ENCODE measurements at places on chromosomes 2 and 18. TPM values are rescaled to one million over a fixed set of nuclear protein-coding genes. Genes with fewer than 3 reads are reported as not detected.

The VIT gene
- total RNA-seq = not detected

The TXNDC2 gene
- total RNA-seq = not detected

The SLC4A3 gene
- total RNA-seq = 19.7 TPM

The MAPK4 gene
- 16.3 TPM for total RNA-seq

The LOXL3 gene
- total RNA-seq = 23.4 TPM

The ZNF892 gene
- total RNA-seq = 18.0 TPM

The DPP10 gene
- 44.6 TPM for total RNA-seq

The HOXD13 gene
- not detected for total RNA-seq

The DYTN gene
- not detected for total RNA-seq

The CSRNP3 gene
- 10.7 TPM for total RNA-seq

The ALPG gene
- not detected for total RNA-seq

The UGT1A8 gene
- not detected for total RNA-seq

The PROM2 gene
- total RNA-seq = 14.2 TPM

The NEMP2 gene
- 10.2 TPM for total RNA-seq

The MOGAT1 gene
- 0.74 TPM for total RNA-seq

The COL3A1 gene
- total RNA-seq = 30.4 TPM

DNA sequence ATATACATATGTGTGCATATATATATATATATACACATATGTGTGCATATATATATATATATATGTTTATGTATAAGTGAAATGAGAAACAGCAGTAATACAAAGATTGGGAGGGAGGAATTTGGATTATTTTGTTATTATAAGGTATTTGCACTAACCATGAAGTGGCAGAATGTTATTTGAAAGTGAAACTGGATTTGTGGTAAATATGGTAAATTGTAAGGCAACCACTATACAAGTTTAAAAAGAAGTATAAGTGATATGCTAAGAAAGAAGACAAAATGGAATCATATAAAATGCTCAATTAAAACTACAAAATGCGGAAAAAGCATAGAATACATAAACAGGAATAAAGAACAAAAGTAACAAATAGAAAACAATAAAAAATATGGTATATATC is 37.5 kb downstream of the FBXO15 start:
- DNase-seq = no peak

DNA sequence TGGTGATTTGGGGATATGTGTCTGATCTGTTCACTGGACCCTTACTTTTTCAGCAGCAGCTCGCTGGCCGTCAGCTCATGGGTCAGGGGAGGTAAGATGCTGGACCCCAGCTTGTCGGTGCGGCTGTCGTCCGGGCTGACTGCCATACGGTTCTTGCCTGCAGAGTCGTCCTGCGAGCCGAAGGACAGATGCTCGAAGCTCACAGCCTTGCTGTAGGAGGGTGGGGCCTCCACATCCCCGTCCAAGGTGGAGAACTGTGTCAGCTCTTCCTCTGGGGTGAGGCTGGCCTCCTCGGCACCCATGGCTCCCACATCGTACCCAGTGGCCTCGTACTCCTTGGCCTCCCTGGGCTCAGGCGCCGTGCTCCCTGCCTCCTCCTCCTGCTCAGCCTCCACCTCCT is 179.5 kb downstream of the NAPG start:
- no peak for DNase-seq

- DNase-seq = no peak
These were observed 23.1 kb downstream of the PRPF40A start for GRCh38 chr2:152694161-152694661.

DNA sequence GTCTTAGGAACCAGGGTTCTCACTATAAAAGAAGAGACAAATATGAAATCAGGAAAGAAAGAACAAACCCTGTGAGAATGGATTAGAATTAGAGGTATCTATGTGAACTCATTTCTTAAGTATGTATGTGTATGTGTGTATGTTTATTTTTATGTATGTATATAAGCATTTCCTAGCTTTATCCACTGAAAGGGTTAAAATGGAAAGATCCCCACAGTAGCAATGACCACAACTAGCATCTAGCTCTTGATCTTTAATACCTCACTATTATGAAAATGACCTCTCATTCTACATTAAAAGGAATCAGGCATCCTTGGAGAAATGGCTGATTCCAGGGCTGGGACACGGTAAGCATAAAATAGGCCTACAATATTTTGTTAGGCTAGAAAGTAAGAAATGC is 31.6 kb downstream of the RTN4 start:
- no peak for DNase-seq

- peak; percentile 53 for DNase-seq
These were observed at the start of gene ERFE for GRCh38 chr2:238158509-238159070. Gene ERFE, plus strand, starts transcription at chr2:238158970. Its CDS starts 38 bp downstream, at chr2:238159008.

DNA sequence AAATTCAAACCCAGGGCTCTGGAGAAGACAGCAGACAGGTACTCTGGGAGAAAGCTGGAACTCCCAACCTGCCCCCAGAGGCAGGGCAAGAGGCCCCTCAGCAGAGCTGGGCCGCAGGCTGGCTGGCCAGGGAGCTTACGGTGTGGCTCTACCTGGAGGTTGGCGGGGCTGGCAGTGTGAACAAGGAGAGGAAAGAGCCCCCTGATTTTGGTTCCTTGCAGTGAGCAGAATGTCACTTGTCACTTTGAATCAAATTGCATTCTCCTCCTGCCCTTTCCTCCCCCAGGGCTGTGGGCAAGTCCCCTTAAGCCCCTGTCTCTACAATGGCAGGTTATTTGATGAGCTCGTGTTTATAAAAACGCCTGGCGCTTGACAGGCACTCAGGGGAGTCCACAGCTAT is 32.6 kb downstream of the MYO7B start:
- no peak for DNase-seq

DNA sequence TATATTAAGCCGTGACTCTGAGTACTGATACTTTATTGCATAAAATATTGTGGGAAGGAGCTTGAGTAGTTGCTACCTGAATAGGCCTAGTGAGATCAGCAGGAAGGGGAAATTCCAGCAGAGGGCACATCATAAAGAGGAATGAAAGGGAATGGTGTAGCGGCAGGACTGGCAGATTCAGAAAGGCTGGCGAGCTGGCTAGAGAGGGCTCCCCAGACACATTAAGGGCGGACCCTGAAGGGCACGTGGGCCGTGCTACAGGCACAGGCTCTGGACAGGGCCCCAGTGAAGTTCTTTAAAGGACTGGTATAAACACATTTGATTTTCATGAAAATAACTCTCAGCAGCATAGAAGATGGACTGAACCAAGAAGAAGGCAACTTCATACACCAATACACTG is 43.0 kb downstream of the PTPN2 start:
- no peak for DNase-seq

GRCh38 chr2:217154923-217155322 is 295.1 kb upstream of the TNP1 start:
- DNase-seq = no peak

DNA sequence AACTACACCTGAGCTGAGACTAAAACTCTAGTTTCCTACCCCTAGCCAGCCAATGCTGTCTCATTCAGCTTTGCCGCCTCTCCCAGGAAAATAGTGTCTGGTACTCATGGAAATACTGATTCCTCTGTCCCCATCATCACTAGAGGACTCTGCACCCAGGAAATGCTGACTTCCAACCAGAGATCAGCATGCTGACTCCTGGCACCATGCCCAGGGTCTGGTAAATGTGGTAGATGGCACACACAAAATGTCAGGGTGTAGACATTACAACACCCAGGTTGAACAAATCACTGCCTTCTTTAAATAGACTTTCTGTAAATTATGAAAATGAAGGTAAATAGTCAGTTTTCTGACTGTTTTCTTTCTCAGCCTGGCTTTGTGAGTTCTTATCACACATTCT is 307.3 kb upstream of the CHAC2 start:
- no peak for DNase-seq

- DNase-seq = no peak
These were observed 26.2 kb upstream of the CYP27A1 start for GRCh38 chr2:218755567-218756404.

- DNase-seq = no peak
These were observed at the start of gene TRPM8 for GRCh38 chr2:233917116-233917515. Gene TRPM8, plus strand, starts transcription at chr2:233917373. Its CDS starts 9,165 bp downstream, at chr2:233926538.

- DNase-seq = no peak
These were observed 57.1 kb upstream of the PAX3 start for GRCh38 chr2:222355860-222356259.

- DNase-seq = no peak
These were observed 257.3 kb downstream of the ATAD2B start for GRCh38 chr2:23669413-23670244.

DNA sequence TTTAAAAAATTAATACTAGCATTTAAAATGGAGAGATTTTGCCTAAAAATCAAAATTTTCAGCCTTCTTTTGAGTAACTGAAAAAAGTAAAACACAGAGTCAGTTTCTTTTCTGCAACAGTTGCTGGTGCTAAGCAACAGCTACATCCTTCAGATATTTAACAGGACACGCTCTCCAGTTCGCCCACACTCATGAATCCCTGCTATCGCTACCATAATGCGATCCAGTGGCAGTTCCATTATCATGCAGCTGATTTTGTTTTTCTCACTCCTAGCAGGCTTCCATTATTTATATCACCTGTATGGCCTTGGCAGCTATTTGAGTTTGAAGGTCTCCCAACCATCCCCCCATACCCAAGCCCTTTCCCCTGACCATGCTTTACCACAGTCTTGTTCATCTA is 93.1 kb upstream of the NCKAP5 start:
- DNase-seq = no peak

GRCh38 chr2:25250331-25251070 is 82.1 kb upstream of the POMC start:
- DNase-seq = no peak

GRCh38 chr18:39795350-39795749 is 2159.7 kb upstream of the PIK3C3 start:
- DNase-seq = no peak

DNA sequence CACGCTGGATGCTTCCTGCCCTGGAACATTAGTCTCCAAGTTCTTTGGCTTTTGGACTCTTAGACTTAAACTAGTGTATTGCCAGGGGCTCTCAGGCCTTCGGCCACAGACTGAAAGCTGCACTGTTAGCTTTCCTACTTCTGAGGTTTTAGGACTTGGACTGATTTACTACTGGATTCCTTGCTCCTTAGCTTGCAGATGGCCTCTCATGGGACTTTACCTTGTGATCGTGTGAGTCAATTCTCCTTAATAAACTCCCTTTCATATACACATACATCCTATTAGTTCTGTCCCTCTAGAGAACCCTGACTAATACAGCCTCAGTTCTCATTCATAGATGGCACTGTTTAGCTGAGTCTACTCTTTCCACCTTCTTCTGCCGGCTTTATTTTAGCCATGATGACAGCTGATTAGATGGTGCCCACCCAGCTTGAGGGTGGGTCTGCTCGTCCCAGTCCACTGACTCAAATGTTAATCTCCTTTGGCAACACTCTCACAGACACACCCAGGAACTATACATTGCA is 389.1 kb downstream of the NYAP2 start:
- DNase-seq = no peak

DNA sequence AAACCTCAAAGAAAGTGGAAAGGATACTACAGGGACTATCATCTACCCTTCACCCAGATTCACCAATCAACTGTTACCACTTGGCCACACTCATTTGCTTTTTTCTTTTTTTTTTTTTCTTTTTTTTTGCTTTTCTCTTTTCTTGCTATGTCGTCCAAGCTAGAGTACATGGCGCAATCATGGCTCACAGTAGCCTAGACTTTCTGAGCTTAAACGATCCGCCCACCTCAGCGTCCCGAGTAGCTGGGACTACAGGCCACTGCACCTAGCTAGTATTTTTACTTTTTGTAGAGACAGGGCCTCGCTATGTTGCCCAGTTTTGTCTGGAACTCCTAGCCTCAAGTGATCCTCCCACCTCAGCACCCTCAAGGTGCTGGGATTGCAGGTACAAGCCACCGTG is 24.0 kb downstream of the BIN1 start:
- DNase-seq = no peak

GRCh38 chr2:239467281-239467955 is 66.6 kb upstream of the HDAC4 start:
- DNase-seq = no peak

- no peak for DNase-seq
These were observed 95.8 kb downstream of the SPP2 start for GRCh38 chr2:234146087-234146826.

DNA sequence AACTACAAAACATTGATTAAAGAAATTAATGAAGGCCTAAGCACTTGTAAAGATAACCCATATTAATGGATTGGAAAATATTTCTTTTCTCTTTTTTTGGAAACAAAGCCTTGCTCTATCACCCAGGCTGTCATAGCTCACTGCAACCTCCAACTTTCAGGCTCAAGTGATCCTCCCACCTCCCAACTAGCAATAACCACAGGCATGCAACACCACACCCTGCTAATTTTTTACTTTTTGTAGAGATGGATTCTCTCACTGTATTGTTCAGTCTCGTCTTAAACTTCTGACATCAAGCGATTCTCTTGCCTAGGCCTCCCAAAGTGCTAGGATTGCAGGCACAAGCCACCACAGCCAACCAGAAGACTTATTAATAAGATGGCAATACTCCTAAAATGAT is 73.4 kb upstream of the NDUFV2 start:
- DNase-seq = no peak

DNA sequence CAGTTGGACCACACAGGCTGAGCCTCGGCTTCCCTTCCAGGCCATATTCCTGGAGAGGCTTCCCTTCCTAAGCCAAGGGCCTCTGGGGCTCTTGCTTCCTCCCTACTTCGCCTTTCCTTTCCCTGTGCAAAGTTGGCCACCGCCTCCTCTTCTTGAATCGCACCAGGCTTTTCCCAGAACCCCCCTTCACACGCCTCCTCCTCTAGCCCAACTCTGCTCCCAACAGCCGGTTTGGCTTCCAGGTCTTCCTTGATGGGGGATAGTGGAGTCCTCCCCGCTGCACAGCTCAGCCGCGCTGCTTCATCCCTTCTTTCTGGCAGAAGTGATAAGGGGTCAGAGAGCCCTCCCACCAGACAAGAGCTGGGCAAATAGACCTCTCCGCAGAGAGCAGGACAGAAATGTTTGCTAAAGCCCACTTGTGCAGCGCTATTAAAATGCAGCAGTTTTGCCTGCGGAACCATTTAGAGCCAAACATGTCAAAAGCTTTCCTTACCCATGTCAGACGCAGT is 56.4 kb downstream of the SNORC start:
- DNase-seq = no peak

DNA sequence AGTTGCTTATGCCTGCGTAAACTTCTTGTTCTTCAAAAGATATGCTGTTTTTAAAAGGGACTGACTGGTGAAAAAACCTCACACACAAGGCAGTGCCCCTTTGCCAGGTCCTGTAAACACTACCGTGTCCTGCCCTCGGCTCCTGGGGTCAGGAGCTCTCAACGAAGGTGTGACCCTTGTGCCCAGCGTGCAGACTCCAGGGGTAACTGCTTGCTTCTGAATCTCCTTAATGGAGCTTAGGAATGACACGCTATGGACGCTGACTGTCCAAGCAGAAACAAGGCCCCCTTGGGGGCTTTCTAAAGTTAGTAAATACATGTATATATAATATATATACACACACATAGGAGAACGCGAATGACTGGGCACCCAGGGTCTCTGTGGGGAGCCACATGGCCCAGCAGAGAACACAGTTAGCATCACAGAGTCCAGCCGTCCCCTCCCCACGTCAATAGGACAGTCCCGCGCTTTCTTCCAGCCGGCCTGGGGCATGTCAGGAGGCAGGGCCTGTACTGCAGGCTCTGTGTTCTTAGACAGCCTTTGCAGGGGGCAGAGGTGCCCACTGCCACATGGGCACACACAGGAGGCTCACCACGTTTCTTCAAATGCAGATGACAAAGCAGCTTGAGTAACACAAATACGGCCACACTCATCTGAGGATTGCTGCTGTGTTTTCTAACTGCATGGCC is 96.1 kb downstream of the HDAC4 start:
- DNase-seq = no peak

- no peak for DNase-seq
These were observed 408.9 kb downstream of the MEIS1 start for GRCh38 chr2:66843847-66844246.

Measured in progenitor cell of endocrine pancreas (in vitro differentiated cells).